ENCODE measurements at places on chromosomes 6 and 20.

DNA sequence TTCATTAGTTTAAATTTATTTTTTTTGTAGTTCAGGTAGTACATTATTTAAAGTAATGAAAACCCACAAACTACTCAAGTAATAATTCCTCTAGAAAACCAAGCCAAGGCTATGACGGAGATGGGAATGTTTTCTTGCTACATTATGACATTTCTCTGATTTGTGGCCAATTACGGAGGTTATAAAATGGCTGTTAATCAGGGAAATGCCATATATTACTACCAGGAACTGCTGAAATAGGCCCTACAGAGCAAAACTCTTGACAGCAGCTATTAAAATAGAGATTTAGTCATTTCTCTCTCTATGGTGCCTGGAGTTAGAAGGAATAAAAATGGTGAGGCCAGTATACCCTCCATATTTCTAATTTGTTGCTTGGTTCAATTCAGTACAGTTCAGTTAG, 280.0 kb downstream of the ARHGAP18 start:
- no peak for DNase-seq

- no peak for DNase-seq
Observed at GRCh38 chr6:37316071-37316470, 37.7 kb upstream of the RNF8 start.

GRCh38 chr20:8019998-8020247, 362 bp upstream of the TMX4 start:
- no peak for DNase-seq

DNA sequence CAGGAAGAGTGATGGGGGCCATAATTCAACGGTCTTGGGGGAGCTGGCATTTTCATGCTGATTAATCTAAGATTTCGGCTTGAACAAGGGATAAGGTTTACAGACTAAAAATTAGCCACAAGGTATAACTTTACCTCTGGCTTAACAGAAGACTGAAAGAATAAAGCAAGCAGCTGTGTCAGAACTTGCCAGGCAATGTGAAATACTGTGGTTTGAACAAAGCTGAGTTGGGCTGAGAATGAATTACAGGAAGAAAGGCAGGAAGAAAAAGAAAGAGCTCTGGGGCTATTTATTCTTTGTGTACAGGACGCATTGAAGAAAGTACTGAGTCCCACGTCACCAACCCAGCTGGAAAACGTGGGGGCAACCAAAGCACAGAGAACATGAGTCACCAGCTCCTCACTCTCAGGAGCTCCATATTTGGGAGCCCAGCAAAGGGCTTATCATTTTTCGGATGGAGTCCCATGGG, 121.5 kb upstream of the NEDD9 start:
- DNase-seq, result peak; percentile 84

DNA sequence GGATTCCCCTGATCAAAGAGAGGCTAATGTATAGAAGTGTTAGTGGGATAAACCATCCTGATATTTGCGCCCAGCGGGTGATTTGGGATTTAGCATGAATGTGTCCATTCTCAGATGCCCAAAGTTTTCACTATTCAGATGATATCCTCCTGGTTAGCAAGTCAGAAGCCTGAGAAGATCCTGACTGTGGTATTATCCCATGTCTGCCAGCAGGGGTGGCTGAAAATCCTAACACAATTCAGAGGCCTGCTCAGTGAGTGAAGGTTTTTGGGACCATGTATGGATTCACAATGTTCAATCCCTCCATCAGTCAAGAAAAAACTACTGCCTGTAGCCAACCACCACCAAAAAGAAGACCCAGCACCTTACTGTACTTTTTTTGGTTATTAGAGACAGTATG, 34.1 kb upstream of the SPACA1 start:
- peak; percentile 12 for DNase-seq

- no peak for DNase-seq
Observed at GRCh38 chr6:104183816-104184435, 675.8 kb downstream of the HACE1 start.

GRCh38 chr6:31620586-31621319, at the start of gene PRRC2A:
TSS of gene PRRC2A (plus strand) at chr6:31620715. CDS start at chr6:31622790, 2,075 bp downstream.
- DNase-seq, result peak; percentile 57

DNA sequence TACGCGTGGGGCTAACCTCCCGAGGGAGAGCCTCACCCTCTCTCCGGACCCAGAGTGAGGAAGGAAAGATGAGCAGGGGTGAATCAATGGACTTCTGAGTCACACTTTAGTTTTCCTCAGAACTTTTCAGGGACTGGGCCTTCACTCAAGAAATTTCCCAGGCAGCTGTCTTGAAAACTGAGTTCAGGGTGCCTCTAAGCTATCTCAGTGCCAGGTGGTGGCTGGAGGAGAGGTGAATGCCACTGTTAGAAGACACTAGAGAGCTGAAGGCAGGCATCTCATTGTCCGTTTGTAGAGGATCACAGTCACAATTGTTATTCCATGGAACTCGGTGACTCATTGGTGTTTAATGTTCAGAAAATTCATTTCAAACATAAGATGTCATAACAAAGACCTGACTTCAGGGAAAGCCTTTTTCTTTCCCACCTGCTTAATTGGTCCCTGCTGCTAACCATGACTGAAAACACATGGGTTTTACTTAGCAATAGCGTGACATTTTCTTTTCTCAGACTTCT, 5.3 kb upstream of the SERPINB6 start:
- peak; percentile 53 for DNase-seq

- DNase-seq, result no peak
Observed at GRCh38 chr6:102114402-102114801, 720.9 kb downstream of the GRIK2 start.

- DNase-seq, result peak; percentile 97
Observed at GRCh38 chr6:148509800-148510581, 167.4 kb downstream of the SASH1 start.
